ENCODE measurements at places on chromosomes 5 and 9.

GRCh38 chr9:132040808-132041207 is 38.9 kb downstream of the MED27 start:
- no peak for DNase-seq

- no peak for DNase-seq
Observed at GRCh38 chr5:127431977-127432585, 85.4 kb upstream of the PRRC1 start.

- no peak for DNase-seq
Observed at GRCh38 chr5:127923804-127924570, 159.6 kb upstream of the SLC12A2 start.

DNA sequence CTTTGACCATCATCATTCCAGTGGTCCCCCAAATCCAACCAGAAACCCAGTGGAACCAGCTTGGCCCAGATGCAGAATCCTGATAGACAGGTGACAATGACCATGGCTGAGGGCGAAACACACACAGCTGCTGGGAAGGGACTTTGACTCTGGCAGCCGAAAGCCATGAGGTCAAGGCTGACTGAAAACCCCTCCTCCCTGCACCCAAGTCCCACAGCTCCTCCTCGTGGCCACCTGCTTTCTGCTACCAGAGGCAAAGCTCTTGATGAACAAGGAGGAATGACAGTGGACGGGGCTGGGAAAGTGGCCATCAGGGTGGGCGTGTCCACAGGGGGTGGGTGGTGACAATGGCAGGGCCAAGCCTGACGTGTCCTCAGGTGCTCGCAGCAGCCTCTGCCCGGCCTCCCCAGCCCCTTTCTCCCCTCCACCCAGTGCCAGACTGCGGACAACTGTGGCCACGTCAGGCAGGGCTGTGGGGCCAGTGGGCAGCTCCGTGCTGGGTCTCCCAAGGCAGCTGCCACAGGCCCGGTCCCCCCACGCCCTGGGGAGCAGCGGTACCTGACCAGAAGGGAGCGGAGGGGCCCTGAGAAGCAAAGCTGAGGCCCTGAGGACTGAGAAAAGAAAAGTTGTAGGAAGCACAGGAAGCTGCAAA is 30.8 kb upstream of the SARDH start:
- DNase-seq, result no peak

- DNase-seq, result no peak
Observed at GRCh38 chr9:130660683-130661450, 3.5 kb upstream of the PRDM12 start.

- no peak for DNase-seq
Observed at GRCh38 chr9:61671276-61671973, 481.6 kb downstream of the SPATA31A7 start.

DNA sequence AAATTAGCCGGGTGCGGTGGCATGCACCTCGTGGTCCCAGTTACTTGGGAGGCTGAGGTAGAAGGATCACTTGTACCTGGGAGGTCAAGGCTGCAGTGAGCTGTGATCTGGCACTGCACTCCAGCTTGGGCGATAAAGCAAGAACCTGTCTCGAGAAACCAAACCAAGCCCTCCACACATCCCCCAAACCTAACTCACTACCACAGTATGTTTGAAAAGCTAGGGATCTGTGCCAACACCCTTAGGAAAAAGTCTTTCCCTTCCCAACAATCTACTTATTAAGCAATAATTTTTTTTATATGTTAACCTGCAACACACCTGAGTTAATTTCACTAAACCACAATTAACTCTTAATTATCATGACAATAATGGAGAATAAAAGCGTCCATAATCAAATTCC is 2.2 kb downstream of the UBTD2 start:
- DNase-seq, result no peak

DNA sequence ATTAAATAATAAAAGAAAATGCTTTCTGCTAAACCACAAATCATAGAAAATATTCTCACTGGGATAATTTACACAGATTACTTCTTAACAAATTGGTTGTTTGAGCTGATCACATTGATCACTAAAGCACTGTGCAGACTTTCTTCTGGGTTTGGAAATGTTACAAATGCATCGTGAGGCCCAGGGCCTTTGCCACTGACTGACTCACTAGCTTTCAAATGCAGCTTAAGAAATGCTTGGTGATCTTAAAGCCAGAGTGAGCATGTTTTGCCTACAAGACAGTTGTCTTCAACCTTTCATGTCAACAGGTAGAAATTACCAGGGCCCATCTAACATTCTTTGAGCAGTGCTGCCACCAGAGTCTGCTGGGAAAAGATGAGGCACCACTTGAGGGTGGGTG is 252.3 kb upstream of the ADRA1B start:
- DNase-seq, result no peak

DNA sequence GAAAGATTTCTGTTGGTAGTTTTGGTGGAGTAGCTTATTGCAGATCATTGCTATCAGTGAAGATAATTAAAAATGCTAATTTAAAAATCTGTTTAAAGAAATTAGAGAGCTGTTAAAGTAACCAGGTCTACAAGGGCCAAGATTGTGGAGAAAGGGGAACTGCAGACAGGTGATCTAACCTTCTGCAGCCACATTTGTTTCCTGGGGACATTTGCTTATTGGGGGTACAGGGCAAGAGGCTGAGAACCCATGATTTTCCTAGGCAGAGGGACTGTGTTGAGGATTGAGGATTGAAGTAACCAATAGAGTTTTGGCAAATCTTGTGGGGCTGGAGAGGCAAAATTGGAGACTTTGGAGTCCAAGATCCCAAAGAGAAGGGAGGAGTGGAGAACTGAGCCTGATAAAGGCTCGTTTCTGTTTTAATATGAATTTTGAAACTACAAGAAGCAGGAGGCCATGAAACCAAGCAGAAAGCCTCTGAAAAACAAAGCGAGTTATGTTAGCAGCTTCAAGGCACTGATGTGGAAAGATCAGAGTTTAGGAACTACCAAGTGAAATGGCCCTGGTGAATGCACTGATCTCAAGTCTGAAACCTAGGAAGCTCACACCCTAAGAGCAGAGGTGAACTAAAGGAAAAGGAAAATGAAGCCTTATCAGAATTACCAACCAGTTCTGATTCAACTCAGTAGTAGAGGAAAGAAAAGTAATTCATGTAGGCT is 219.8 kb upstream of the C9orf72 start:
- DNase-seq, result no peak

- DNase-seq, result no peak
Observed at GRCh38 chr5:52895075-52895474, 94.1 kb upstream of the ITGA2 start.

DNA sequence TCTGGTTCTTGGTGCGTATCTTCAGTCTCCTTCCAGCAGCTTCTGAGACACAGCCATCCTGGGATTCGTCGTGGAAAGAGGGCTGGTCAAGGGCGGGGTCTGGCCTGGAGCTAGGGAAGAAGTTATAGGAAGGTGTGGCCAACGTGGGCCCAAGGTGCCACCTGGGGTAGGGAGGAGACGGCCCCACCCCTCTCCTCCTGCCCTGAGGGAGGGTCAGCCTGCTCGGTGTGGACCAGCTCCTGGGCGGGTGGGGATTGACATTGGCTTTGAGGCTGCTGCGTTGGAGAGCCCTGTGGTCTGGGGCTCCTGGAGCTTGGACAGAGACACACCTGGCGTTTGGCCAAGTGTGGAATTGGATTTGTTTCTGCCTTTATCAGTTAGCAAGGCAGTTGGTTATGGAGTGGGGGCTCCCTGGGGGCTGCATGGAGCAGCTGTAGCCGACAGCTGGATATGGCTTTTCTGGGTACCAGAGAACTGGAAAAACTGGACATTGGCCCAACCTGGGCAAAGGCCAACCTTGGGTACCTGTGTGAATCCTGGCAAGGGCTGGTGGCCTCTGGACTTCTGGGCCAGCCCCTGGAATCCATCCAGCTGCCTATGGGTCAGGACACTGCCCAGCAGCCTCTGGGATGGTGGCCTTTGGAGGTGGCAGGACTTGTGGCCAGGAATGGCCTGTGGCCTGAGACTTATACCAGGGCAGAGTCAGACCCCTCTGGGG is 75.7 kb upstream of the PPP1R26 start:
- DNase-seq, result no peak

DNA sequence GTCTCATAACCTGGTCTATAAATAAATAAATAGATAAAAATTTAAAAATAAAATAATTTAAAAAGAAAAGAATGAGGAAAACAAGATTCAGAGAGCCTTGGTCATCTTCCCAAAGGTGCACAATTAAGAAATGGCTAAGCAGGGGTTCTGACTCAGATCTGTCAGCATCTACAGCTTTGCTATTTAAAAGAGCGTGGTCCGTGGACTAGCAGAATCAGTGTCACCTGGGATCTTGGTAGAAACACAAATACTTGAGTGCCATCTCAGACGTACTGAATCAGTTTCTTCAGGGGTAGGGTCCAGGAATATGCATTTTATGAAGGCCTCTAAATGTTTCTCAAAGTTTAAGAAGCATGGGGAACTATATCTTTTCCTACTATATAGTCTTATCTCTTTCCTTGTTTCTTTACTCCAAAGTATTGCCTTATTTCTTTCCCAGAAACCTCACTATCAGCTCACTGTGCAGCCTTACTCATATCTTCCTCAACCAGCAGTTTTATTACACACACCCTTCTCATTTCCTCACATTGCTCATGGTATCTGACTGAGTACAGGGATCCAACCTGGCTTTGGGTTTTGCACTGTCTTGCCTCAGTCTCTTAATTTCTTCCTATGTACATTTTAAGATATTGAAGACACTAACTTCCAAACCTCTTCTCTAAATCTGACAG is 58.6 kb downstream of the TMC1 start:
- DNase-seq, result no peak

DNA sequence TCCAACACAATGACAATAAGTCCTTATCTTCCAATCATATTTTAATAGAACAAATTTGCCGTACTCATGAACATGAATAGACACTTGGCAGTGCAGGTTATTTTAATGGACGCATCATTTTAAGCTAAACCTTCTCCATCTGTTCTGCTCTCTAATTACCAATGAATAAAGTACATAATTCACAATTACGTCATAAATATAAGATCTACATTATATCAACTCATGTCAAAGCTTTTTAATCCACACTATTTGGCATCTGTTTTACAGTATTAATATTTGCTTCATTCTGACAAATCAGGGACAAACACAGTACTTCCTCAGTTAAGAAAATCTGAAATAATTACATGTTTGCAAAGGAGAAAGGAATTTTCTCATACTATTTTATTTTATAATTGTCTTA is 344.1 kb upstream of the DMAC1 start:
- peak; percentile 9 for DNase-seq

DNA sequence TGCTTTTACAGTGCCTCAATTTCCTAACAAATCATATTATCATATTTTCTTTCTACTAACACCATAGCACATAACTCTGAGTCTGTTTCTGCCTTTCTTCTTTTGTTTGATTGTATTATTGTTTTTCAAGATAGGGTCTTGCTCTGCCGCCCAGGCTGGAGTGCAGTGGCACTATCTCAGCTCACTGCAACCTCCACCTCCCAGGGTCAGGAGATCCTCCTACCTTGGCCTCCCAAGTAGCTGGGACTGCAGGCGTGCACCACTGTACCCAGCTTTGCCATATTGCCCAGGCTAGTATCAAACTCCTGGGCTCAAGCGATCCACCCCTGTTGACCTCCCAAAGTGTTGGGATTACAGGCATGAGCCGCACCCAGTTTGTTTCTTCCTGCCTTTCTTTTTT is 18.7 kb downstream of the PAIP2 start:
- no peak for DNase-seq

GRCh38 chr9:78121488-78121887 is 89.9 kb upstream of the GNAQ start:
- peak; percentile 33 for DNase-seq

DNA sequence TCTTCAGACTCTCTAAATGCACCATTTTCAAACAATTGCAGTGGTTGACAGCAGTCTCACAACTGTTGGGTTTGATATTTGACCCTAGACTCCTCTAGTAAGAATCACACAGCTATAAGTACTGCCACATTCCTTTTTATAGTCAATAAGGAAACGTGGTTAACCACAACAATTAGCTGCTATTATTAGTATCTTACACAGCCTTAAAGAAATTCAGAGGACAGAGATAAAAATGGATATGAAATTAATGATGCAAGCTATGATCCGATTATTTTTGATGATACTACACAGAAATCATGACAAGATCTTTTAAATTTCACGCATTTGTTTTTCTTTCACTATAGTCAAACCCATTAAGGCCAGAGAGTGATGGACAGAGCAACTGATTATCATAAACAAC is 288.6 kb upstream of the C9orf72 start:
- no peak for DNase-seq

DNA sequence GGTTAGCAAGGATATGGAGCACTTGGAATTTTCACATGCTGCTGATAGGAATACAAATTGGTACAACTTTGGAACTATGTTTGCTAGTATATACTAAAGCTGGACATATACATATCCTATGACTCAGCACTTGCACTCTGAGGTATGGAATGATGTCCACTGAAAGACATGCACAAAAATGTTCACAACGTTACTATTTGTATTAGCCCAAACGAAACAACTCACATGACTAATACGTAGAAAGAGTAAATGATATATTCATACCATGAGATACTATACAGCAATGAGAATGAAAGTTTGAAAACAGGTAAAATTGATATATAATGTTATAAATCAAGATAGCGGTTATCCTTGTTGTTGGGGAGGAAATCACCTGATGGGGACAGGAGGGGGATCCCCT is 45.5 kb upstream of the CDC42SE2 start:
- no peak for DNase-seq

DNA sequence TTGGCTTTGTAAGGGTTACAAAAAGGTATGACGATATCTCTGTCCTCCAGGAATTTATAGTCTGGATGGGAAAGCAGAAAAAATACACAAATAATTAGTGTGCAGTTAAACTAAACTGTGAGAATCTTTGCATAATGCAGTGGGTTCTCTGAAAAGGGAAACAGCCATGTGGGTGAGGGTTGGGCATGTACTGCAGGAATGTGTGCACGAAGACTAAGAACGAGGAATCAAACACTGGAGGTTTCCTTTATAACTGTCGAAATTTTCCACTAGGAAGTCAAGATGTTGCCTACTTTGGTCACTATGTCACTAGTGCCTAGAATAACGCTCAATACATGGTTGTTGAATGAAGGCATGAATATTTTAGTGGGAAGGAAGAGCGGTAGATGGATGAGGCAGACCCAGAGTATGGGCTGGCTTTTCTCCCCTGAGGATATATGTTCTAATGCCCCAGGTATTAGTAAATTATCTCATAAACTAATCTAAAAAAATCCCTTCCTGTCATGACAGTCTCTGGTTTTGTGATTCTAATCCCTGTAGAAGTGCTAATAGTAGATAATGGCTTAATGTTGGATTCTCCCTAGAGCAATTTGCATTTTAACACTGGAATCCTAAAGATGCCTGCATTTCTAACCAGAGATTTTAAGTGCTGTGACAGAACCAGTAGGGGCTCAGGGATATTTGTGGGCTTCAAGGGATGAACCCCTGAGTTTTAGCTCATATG is 227.3 kb downstream of the NMUR2 start:
- no peak for DNase-seq

GRCh38 chr9:132743931-132744479 is 73.7 kb downstream of the GTF3C4 start:
- no peak for DNase-seq

Data from NCI-H1092 (cell line).